Stimulated activated CD4-positive, alpha-beta T cell treated with anti-CD3 and anti-CD28 coated beads, TNF-alpha, amount 100 ng/mL, for 1 hour (primary cell): ENCODE measurements at places on chromosomes 4 and X.

DNA sequence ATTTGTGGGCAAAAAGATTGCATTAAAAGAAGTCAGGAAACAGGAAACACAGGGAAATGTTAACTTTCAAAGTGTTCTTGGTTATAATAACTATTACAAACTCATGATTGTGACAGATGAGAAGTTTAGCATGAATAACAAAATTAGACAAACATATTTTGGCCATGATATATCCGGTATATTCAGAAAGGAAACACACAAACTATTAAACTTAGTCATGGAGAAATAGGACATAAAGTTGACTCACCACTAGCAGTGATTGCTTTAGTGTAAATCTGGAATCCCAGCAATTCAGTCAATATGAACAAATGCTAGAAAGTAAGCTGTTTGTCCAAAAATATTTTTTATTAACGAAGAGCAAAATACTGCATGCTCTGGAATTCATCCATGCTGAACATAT lies 1299.9 kb downstream of the C4orf33 start:
- no peak for DNase-seq

- no peak for DNase-seq
Observed at GRCh38 chrX:36568946-36569345, 439.2 kb upstream of the FAM47C start.

DNA sequence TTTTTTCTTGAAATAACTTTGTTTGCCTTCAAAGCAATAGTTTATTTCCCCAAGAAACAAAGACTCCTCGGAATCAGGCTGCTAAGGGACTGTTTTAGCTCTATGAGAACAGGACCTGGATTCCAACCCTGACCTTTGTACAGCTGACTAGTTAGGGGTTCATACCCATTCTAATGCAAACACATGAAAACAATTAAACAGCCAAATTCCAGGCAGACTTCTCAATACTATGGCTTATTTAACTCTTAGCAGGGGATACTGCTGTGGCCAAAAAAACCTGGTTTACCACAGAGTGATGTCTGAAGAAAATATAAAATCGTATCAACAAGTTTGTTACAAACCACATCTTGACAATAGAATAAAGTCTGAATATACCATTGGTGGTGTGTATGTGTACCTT lies 129.6 kb upstream of the INTU start:
- no peak for DNase-seq

DNA sequence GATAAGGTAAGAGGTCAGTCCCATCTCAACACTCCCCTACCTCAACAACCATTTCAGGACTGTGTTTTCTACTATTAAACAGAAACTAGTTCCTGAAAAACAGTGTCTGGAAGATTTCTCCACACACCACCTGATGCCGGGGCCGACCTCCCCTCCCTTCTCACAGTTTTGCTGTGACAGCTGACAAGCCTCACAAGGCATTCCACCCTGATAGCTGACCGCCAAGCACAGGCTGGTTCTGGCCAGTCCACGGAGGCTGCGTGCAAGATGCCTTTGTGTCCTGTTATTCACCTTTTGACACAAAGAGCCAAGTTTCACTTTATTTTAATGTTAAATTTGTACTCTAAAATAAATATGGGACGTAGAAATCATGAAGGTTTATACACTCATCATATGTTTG lies 758.6 kb downstream of the PDHA2 start:
- DNase-seq = no peak

GRCh38 chr4:123235431-123235830 lies 161.2 kb upstream of the SPRY1 start:
- DNase-seq = no peak

DNA sequence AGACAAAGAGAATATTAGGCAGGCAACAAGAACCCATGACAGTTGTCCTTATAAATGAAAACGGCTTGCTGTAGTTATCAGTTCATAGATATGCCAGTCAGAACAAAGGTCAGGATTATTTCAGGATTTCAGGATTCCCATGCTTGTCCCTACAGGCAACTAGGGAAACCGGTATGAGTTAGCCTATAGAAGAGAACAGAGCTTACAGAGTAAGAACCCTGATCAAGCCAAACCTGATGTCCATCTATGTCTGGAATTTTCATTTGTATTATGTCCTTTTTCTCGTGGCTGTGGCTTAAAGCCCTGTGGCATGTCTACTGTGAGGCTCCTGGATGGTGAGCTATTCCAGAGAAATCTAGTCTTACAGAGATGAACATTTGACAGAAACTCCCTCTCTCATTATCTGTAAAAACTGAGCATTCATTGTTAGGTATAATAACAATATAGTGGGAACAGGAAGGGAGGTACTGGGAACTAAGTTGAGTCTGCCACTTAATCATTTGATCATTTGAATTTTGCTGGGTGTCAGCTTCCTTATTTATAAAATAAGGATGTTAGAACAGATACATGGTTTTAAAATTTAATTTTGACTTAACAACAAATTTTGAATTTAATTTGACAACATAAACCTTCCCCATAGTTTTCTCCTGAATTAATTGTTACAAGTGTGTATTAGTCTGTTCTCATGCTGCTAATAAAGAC lies 129.5 kb upstream of the KLF3 start:
- no peak for DNase-seq

DNA sequence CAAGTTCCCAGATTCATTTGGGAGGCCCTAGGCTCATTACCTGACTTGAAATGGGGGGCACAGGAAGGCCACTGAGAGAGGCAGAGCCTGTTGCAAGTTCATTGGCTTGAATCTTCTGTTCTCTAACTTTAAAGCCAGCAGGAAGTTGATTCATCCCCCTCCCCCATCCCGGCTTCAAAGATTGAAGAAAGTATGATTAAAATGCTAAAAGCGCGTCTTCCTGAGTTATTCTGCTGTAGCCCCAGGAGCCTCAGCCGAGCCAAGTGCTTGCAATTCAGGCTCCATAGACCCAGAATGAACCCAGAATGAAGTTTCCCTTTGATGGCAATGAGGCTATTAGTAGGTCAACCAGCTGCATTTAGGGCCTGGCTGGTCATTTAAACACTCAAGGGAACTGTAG lies 14.7 kb downstream of the CHST7 start:
- no peak for DNase-seq

DNA sequence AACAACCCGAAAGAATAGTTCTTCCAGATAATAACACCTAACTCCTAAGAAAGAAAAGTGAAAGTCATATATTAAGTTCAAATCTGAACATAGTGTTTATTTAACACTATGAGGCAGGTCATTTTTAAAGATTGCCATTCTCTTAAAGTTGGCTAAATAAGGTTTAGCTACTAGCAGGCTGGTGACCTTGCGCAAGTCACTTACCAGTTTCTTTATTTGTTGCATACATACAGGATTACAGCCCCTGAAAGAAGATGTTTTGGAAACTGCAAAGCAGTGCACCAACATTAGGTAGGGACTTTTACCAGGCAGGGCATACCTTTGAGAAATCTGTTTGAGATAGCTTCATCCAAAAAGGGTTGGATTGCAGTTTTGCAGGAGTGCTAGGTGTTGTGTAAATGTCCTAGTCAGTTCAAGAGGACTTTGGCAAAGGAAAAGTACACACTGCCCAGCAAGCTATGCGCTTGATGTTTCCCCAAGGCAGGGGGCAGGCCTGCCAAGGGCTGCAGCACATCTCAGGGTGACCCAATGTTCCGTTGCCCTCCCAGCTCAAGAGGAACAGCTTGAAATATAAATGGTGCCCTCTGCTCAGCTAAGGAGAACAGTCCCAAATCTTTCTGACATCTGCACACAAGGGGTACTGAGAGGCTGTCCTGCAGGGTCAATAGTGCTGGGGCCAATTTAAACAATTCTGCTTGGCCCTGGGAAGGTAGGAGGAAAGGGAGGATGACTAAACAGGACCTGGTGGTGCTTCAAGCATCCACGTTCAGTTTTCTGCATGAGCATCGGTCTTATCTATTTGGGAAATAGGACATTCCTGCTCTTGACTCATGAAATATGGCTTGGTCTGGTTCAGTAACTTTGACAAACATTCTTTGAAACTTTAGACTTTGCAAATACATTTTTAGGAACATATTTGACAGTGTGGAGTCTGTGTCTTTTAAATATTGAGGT lies 130.8 kb downstream of the COL4A6 start:
- DNase-seq = no peak

- no peak for DNase-seq
Observed at GRCh38 chr4:10758906-10759305, 74.3 kb upstream of the CLNK start.

- DNase-seq = no peak
Observed at GRCh38 chr4:118904418-118904817, 15.8 kb downstream of the SYNPO2 start.

GRCh38 chrX:131783555-131784308 lies 239.4 kb upstream of the STK26 start:
- no peak for DNase-seq

DNA sequence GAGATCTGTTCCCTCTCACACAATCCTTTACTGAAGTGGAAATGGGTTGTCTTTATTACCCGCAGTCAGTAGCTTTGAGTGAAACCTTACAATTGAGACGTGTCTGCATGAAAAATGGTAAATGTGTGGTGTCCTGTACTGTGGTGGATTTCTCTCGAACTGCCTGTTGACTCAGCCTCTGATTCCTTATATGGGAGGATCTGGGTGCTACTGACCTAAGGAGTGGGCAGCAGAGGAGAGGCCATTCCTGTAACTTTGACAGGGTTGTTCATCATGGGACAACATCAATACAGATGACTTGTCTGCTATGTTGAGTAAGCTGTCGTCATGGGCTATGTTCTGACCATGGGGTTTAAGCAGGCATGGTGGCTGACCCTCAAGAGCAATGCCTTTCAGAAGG lies 159.6 kb upstream of the WDR1 start:
- DNase-seq = no peak

DNA sequence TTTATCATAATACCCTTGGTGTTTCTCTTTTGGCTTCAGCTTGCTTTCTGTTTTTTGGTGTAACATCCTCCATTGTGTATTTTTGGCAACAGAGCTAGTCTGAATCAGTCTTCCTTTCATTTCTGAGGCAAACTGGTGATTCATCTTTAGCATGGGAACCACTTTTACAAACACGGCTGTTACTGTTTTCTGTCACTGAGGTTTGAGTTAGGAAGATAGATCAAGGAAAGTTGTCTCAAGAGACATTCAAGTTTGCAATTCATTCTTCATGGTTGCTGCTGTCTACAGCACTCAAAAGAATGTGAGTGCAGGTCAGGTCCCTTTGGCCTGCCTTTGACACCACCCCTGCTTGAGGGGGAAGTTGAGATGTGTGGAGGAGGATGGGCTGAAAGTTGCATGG lies 36.3 kb downstream of the IL21 start:
- no peak for DNase-seq

DNA sequence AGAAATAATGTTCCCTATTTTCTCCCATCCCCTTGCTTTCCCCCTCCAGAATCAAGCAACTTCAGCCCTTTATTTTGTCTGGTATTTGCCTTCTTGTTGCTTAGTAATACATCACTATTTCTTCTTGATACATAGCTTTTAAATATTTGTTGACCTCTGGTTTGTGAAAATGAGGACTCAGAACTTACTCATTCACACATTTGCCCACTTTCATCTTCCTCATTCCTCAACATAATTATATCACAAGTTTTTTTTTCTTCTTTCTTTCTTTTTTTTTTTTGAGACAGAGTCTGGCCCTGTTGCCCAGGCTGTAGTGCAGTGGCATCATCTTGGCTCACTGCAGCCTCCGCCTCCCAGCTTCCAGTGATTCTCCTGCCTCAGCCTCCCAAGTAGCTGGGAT lies 28.9 kb upstream of the NDUFC1 start:
- DNase-seq = no peak

- no peak for DNase-seq
Observed at GRCh38 chrX:71182871-71183270, 38.2 kb downstream of the NLGN3 start.

DNA sequence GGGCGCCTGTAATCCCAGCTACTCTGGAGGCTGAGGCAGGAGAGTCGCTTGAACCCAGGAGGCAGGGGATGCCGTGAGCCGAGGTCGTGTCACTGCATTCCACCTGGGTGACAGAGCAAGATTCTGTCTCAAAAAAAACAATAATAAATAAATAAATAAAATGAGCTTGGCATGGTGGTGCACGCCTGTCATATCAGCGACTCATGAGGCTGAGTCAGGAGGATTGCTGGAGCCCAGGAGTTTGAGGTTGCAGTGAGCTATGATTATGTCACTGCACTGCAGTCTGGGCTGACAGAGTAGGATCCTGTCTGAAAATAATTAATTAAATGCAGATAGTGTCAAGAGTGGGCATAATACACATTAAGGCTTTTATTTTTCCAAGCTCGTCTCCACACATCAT lies 77.5 kb downstream of the DHRSX start:
- DNase-seq = no peak

DNA sequence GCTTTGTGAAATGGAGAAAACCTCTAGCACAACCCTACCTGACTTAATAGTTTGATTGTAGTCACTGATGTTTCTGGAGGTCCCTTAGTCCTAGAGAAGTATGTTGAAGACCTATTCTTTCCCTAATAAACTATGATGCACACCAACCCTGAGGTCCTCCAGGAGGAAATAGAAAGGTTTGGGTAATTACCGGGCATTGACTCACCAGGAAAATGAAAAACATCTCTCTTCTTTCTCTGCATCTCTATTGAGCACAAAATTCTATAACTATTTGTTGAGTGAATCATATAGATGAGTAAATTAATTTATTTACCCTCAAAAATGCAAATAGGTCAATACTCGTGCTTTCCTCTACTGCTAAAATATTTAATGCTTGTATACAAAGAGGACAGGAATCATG lies 582.4 kb upstream of the FAM241A start:
- no peak for DNase-seq

DNA sequence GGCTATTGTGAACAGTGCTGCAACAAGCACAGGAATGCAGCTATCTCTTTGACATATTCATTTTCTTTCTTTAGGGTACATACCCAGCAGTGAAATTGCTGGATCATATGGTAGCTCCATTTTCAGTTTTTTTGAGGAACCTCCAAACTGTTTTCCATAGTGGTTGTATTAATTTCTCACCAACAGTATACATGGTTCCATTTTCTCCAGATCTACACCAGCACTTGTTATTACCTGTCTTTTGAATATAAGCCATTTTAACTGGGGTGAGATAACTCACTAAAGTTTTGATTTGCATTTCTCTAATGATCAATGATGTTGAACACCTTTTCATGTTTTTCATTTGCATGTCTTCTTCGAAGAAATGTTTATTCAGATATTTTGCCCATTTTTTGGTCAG lies 241.1 kb upstream of the AGTR2 start:
- DNase-seq = no peak

- DNase-seq = no peak
Observed at GRCh38 chr4:80393970-80394250, 58.4 kb downstream of the CFAP299 start.

- no peak for DNase-seq
Observed at GRCh38 chrX:67734111-67734753, 190.4 kb downstream of the AR start.

GRCh38 chrX:153981771-153982533 lies 9.4 kb downstream of the TMEM187 start:
- DNase-seq = peak; percentile 35

GRCh38 chr4:168859888-168860694 lies 150.0 kb downstream of the CBR4 start:
- DNase-seq = no peak

GRCh38 chr4:6024313-6024960 lies 6.2 kb upstream of the C4orf50 start:
- DNase-seq = no peak
